Omental fat pad (tissue), 4 donors: ENCODE measurements at places on chromosomes 7 and 10.

- no peak for DNase-seq
These were observed 45.1 kb upstream of the NPTX2 start for GRCh38 chr7:98571986-98572385.

DNA sequence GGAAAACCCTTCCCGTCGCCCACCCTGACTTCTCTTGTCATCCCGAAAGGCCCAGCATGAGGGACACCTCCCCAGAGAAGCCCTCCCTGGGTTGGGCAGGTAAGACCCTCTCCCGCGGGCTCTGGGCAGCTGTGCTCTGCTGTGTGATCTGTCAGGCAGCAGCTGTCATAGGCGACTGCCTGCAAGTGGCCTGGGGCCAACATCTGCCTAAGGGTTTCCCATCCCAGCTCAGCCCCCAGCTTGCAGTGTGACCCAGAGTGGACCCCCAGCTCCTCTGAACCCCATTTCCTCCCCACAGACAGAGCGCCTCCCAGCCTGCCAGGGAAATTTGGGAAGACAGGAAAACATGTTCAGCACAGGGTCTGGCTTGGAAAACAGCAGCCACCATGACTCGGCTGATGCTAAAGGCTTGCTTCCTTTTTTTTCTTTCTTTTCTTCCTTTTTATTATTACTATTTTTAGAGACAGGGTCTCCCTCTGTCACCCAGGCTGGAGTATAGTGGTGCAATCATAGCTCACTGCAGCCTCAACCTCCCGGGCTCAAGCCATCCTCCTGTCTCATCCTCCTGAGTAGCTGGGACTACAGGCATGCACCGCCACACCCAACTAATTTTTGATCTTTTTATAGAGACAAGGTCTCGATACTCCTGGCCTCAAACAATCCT is 18.3 kb upstream of the TNRC18 start:
- no peak for DNase-seq

GRCh38 chr7:45930967-45931366 is 9.9 kb upstream of the IGFBP3 start:
- DNase-seq, result no peak

DNA sequence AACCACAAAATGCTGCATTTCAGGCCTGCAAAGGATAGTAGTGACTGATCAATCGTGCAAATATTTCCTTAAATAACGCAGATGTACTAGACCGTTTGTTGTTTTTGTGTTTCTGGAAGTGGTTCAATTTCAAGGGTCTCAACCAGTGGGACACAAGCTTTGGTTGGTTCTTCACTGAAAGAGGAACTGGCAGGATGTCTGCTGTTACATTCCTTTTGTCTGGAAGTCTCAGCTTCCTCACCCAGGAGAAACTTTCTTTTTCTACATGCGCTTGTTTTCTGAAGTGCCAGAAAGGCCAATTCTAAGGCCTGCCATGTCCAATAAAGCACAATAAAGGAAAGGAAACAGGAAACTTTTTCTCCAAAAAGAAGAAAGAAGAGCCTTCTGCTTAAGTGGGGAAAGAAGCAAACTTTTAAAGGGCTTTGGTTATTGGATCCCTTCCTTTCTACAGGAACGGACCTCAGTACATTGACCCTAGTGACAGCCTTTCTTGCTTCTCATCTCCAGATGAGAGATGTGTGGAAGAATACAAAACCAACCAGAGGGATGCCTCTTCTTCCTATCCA is 4.1 kb downstream of the DKK1 start:
- DNase-seq, result no peak

DNA sequence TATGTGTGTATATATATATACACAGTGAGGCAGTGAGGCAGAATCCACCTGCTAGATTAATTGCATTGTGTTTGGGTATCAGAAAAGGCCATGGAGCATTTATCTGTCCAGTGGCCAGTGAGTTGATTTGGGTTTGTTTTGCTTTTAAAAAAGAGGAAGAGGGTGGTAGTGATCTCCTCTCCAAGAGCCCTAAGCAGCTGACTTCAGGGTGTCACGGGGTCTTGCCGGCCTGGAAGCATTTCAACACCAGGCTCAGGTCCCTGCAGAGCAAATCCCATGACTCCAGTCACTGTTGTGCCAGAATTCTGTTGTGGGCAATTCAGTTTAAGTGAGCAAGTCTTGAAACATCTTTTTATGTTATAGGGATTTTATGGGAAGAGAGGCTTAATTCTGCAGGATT is 30.6 kb upstream of the GPNMB start:
- no peak for DNase-seq

- no peak for DNase-seq
These were observed 38.4 kb upstream of the ZNF438 start for GRCh38 chr10:31070025-31070424.

DNA sequence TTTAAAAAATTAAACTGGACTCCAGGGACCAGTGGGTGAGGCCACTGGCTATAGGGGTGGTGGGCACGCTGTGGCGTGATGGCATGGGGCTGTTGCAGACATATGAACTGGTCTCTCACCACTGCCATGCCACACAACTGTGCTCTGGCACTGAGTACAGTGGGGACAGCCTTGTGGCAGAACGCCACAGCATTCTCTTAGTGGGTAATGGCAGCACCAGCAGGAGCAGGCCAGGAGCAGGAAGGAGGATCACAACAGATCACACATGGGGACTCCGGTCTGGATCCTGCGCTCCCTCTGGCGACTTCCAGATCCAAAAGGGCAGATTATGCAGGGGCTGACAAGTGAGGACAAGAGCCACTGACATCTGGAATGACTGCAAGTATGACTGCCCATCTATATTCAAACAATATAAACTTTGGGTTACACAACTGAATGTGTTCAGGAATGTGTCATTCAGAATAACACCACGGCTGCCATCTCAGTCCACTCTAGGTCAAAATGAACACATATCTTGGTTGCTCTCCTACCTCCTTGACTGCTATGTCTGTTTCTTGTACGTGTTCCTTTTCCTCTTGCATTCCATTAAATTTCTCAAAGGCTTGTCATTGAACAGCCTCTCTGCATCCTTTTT is 176.0 kb downstream of the KMT2E start:
- DNase-seq, result no peak

GRCh38 chr7:34928052-34928451 is 109.2 kb downstream of the DPY19L1 start:
- peak; percentile 25 for DNase-seq

GRCh38 chr7:91636129-91636724 is 244.3 kb downstream of the MTERF1 start:
- no peak for DNase-seq

- DNase-seq, result no peak
These were observed 212.6 kb downstream of the WDR37 start for GRCh38 chr10:1268831-1269230.

- DNase-seq, result no peak
These were observed 46.1 kb upstream of the GRB10 start for GRCh38 chr7:50828801-50829200.

GRCh38 chr10:29146311-29147100 is 142.4 kb upstream of the LYZL1 start:
- DNase-seq, result no peak

GRCh38 chr7:311796-312195 is 21.8 kb downstream of the FOXL3 start:
- DNase-seq, result no peak

GRCh38 chr7:36613031-36613614 is 111.2 kb downstream of the AOAH start:
- DNase-seq, result no peak
